ENCODE measurements at places on chromosomes 16 and 17. TPM values are rescaled to one million over a fixed set of nuclear protein-coding genes. Genes with fewer than 3 reads are reported as not detected.

The PABPN1L gene
- total RNA-seq, result not detected

The TM4SF5 gene
- total RNA-seq, result not detected

The KRT36 gene
- not detected for total RNA-seq

The ABCA10 gene
- total RNA-seq, result 0.12 TPM

The KIF19 gene
- not detected for total RNA-seq

The CTRB2 gene
- total RNA-seq, result not detected

The HID1 gene
- 51.0 TPM for total RNA-seq

The PITPNC1 gene
- total RNA-seq, result 23.1 TPM

The PLLP gene
- 1.6 TPM for total RNA-seq

The PRDM7 gene
- not detected for total RNA-seq

The ADAD2 gene
- not detected for total RNA-seq

The OR2C1 gene
- total RNA-seq, result not detected

The TMEM114 gene
- total RNA-seq, result not detected

The PIK3R5 gene
- total RNA-seq, result not detected

The SSTR5 gene
- total RNA-seq, result 0.51 TPM

The MYH1 gene
- not detected for total RNA-seq

The GNG13 gene
- not detected for total RNA-seq

The KCNJ12 gene
- 10.0 TPM for total RNA-seq

The CNTNAP4 gene
- not detected for total RNA-seq

The METTL23 gene
- total RNA-seq, result 48.1 TPM

The CDH11 gene
- total RNA-seq, result 111 TPM

The PIMREG gene
- 67.6 TPM for total RNA-seq

The GUCY2D gene
- 0.12 TPM for total RNA-seq

The ZFPM1 gene
- 4.6 TPM for total RNA-seq

The HSDL1 gene
- total RNA-seq, result 13.3 TPM

The PRSS8 gene
- 23.4 TPM for total RNA-seq
